Hematopoietic multipotent progenitor cell treated with erythropoietin and hydrocortisone succinate and interleukin-3 and kit ligand, for 15 days (in vitro differentiated cells): ENCODE measurements at places on chromosomes 5 and 9.

- DNase-seq, result no peak
These were observed 699.9 kb downstream of the MTRR start for GRCh38 chr5:8568858-8569257.

- no peak for DNase-seq
These were observed 1.1 kb upstream of the NOTCH1 start for GRCh38 chr9:136546697-136547501.

DNA sequence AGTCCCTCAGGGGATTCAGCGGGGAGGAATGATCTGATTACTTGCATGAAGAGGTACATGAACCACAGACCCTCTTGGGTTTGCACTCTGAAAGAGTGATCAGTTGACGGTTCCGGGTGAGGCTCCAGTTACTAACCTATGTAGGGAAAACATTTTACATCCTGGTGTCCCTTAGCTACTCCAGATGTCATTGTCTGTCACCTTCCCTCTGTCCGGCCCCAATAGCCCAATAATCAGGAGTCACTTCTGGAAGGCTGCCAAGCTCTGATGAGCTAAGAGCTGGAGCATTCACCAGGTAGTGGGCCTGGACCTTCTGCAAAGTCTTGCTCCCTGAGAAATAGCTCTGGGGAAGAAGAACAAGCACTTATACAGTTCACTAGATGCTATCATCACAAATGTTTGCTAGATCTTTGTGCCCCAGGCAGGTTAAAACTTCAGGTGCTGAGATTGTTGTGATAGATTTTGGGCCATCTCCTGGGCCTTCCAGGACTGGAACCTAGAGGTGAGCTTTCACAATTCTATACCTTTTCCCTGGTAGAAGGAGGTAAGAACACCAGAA is 64.5 kb downstream of the ENTREP1 start:
- DNase-seq, result no peak

DNA sequence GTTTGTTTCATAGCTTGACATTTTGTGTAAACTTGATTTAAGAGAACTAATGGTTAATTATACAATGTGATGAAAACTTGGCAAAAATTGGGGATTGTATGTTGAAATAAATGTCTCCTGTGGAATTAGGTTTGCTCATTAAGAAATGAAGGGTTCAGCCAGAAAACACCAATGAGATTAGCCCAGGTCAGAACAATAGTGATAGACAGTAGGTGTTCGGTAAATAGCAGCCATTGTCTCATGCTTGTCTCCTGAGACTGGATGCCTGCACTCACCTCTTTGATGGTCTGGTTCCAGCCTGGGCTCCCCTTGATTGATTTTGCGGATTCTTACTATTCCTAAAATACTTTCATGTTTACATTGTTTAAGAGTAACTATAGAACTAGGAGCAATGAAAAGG is 135.5 kb downstream of the FBN2 start:
- no peak for DNase-seq

DNA sequence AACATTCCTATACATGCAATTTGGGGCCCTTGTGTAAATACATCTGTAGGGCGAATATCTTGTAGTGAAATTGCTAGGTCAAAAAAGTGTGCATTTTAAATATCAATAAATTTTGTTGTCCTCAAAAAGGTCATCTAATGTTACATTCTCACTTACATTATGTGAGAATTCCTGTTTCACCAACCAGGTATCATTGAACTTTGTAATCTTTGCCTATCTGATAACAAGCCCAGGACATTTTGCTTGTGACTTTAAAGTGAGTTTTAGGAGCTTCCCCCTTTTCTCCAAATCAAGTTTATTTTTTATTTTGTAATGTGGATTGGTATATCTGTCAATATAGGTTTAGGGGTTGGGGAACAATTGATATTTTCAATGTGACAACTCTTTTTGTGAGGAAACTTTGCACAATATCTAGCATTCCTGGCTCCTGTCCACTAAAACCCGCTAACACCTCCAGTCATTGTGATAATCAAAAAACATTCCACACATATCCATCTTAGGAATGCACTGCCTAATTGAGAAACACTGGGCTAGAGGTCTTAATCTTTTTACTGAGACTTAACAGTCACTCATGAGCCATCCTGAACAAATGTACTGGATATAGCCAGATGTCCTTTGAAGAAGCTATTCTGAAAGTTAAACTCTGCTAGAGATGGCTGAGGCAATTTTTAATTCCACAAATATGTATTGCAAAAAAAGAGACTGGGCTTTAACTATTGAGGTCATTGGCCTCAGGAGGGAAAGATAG is 72.5 kb upstream of the SLC1A1 start:
- no peak for DNase-seq
